ENCODE measurements at places on chromosomes 11 and 22. TPM values are rescaled to one million over a fixed set of nuclear protein-coding genes. Genes with fewer than 3 reads are reported as not detected.

Gene OR10D3
- not detected for total RNA-seq

GRCh38 chr11:12827929-12828812 is 153.9 kb downstream of the TEAD1 start:
- H3K4me3 ChIP-seq = peak overlapping the region; percentile 95
- peak; percentile 64 for DNase-seq
- peaks cover 4% of the 10 kb centered on the region for H3K27me3 ChIP-seq

GRCh38 chr11:23100726-23101125 is 240.5 kb upstream of the CCDC179 start:
- DNase-seq = no peak
- H3K36me3 ChIP-seq = no peaks in the 10 kb centered on the region
- no peak overlapping the region for H3K27ac ChIP-seq
- H3K4me3 ChIP-seq = no peak overlapping the region
- peaks cover 28% of the 10 kb centered on the region for H3K4me1 ChIP-seq

DNA sequence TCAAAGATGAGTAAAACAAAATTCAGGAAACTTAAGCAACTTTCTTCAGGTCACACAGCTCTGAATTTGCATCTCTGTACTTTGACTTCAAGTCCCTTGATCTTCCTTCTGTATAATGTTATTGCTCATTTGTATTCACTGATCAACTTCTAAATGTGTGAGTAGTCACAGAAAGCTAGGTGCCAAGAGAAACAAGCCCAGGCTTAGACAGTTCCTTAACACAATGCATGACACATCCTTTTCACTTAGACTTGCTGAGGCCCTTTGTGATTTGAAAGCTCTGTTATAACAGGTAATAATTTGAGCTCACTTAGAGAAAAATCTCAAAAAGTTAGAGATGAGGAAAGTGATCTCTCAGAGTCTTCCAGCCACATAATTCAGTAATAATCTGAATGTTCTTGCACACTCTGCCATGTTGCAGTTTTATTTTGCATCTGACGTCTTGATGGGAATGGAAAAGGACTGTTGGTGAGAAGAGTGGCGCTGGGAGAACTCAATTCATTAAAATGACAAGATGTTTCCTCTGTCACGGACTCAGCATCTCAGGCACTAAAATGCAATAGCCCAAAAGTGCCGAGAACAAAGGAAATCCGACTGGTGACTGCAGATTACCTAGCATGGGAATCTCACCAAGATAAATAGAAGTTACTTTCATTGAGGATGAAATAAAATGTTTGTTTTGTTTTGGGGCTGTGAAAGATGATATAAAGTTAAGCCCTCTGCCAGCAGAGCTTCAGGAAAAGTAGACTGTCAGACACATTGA is 665.3 kb downstream of the OPCML start:
- H3K4me3 ChIP-seq = no peak overlapping the region
- no peak overlapping the region for H3K27ac ChIP-seq
- H3K27me3 ChIP-seq = no peaks in the 10 kb centered on the region

Gene VSIG2
- not detected for total RNA-seq

- H3K27ac ChIP-seq = no peak overlapping the region
- H3K4me1 ChIP-seq = peaks cover 9% of the 10 kb centered on the region
- no peaks in the 10 kb centered on the region for H3K36me3 ChIP-seq
- no peak for DNase-seq
Measured at GRCh38 chr11:88206751-88207150, 31.5 kb upstream of the RAB38 start.

DNA sequence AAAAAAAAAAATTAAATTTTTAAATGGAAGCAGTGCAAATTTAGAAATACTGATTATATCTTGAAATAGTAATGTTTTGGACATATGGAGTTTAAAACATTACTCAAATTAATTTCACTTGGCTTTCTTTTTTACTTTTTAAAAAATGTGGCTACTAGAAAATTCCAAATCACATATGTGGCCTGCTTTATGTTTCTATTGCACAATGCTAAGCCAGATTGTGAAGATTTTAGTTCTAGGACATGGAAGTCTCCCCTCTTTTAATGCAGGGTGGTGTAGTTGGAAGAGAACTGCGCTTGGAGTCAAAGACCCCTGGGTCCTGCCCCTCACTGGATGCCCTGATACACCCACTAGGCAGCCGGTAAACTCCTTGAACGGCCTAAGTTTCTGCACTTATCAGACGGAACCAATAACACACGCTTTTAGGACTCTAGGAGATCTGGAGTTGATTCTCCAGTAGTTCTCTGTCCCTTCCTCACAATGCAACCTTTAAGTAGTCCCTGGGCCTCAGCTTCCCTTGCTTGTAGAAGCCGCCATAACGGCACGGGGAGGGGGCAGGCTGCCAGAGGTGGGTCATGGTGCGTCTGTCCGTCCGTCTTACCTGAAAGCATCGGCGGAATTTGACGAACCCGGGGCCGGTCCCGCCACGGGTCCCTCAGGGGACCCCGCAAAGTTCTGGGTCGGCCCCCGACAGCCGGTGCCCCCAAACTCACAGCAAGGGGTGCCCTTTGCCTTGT is 505 bp downstream of the FAM227A start:
- peak overlapping the region; percentile 94 for H3K4me3 ChIP-seq
- no peaks in the 10 kb centered on the region for H3K27me3 ChIP-seq
- H3K36me3 ChIP-seq = no peaks in the 10 kb centered on the region
- DNase-seq = no peak
- peaks cover 17% of the 10 kb centered on the region for H3K4me1 ChIP-seq
- H3K27ac ChIP-seq = peak overlapping the region; percentile 100

Gene RBFOX2
- total RNA-seq = 153 TPM

GRCh38 chr22:27986937-27987336 is 67.9 kb upstream of the PITPNB start:
- H3K4me3 ChIP-seq = no peak overlapping the region
- H3K27ac ChIP-seq = no peak overlapping the region
- H3K4me1 ChIP-seq = peaks cover 11% of the 10 kb centered on the region

GRCh38 chr11:87901341-87901740 is 273.9 kb downstream of the RAB38 start:
- H3K4me1 ChIP-seq = no peaks in the 10 kb centered on the region
- H3K36me3 ChIP-seq = no peaks in the 10 kb centered on the region
- no peak for DNase-seq
- no peak overlapping the region for H3K4me3 ChIP-seq

Gene KCNJ4
- not detected for total RNA-seq

Gene CYTH4
- not detected for total RNA-seq

DNA sequence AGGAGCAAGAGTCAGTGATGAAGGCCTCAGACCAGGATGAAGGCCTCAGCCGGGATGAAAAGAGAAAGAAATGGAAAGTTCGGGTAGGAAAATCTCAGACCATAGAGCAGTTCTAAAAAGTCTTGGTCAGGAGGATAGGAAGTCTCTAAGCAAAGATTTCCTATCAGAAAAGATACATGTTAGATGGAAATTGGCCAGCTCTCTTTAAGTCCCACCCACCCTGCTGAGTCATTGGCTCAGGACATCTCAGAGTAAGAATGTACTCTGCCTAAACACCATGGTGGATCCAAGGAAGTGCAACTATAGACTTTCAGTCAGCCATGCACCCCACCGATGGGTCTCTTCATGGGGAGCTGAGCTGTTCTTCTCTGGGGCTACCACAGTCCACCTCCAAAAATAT is 4.4 kb downstream of the OR8B3 start:
- no peak for DNase-seq
- H3K4me1 ChIP-seq = no peaks in the 10 kb centered on the region
- H3K4me3 ChIP-seq = no peak overlapping the region
- H3K27ac ChIP-seq = no peak overlapping the region
- H3K27me3 ChIP-seq = no peaks in the 10 kb centered on the region
- H3K36me3 ChIP-seq = no peaks in the 10 kb centered on the region

DNA sequence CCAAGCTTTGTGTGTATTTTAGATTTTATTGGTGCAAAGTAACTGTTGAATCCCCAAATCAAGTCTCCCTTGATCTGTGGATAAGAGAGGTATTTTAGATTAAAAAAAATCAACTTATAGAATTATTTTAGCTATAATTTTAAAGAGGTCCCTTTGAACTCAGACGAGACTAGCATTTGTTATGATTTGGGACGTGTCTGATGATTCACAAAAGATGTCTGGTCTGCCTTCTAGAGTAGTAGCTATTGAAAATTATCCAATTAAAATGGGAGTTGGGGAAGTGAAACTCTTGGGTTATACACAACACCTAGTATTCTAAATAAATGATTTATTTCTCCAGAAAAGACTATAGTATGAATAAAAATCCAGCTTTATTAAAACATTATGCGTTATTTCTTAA is 227.9 kb upstream of the GRIA4 start:
- H3K27ac ChIP-seq = no peak overlapping the region
- no peak for DNase-seq
- H3K4me3 ChIP-seq = no peak overlapping the region
- H3K27me3 ChIP-seq = no peaks in the 10 kb centered on the region
- H3K4me1 ChIP-seq = no peaks in the 10 kb centered on the region

GRCh38 chr11:125211191-125211947 is 46.8 kb downstream of the PKNOX2 start:
- H3K27ac ChIP-seq = no peak overlapping the region
- no peaks in the 10 kb centered on the region for H3K36me3 ChIP-seq
- no peaks in the 10 kb centered on the region for H3K4me1 ChIP-seq
- H3K4me3 ChIP-seq = no peak overlapping the region
- no peak for DNase-seq

GRCh38 chr11:22769081-22769480 is 60.5 kb downstream of the SVIP start:
- H3K4me1 ChIP-seq = no peaks in the 10 kb centered on the region
- H3K4me3 ChIP-seq = no peak overlapping the region
- no peaks in the 10 kb centered on the region for H3K36me3 ChIP-seq
- no peaks in the 10 kb centered on the region for H3K27me3 ChIP-seq
- H3K27ac ChIP-seq = no peak overlapping the region

DNA sequence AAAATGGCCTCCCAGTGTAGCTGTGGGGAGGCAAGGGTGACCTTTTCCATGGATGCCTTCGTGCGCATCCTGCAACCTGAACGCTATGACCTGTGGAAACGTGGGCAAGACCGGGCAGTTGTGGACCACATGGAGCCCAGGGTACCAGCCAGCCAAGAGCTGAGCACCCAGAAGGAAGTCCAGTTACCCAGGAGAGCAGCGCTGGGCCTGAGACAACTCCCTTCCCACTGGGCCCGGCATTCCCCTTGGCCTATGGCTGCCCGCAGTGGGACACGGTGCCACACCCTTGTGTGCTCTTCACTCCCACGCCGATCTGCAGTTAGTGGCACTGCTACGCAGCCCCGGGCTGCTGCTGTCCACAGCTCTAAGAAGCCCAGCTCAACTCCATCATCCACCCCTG is 24.8 kb downstream of the KDM4D start:
- no peak for DNase-seq
- H3K36me3 ChIP-seq = no peaks in the 10 kb centered on the region
- H3K27ac ChIP-seq = no peak overlapping the region
- H3K4me1 ChIP-seq = no peaks in the 10 kb centered on the region

Gene POU2F3
- not detected for total RNA-seq

DNA sequence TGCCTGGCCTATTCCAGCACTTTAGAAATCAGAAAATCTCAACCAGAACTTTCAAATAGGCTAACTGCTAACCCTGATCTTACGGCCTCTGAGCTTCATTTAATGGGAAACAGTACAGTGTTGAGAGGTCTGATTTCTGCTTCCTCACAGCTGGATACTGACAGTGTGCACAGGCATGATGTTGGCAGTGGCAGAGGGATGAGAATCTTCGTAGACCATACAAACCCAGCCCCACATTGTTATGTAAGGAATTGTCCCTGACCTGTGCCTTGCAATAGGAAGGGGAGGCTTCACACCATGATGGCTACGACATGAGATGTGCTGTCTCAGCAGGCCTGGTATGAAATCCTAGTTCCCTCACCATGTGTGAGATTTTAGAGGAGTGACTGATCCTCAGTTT is 49.0 kb downstream of the CD44 start:
- peaks cover 97% of the 10 kb centered on the region for H3K4me1 ChIP-seq
- H3K27me3 ChIP-seq = peaks cover 35% of the 10 kb centered on the region
- DNase-seq = no peak
- peaks cover 81% of the 10 kb centered on the region for H3K36me3 ChIP-seq
- H3K27ac ChIP-seq = peak overlapping the region; percentile 81
- no peak overlapping the region for H3K4me3 ChIP-seq

- H3K4me1 ChIP-seq = peaks cover 75% of the 10 kb centered on the region
- peak overlapping the region; percentile 60 for H3K4me3 ChIP-seq
- peak overlapping the region; percentile 88 for H3K27ac ChIP-seq
- DNase-seq = peak; percentile 88
- H3K36me3 ChIP-seq = peaks cover 9% of the 10 kb centered on the region
Measured at GRCh38 chr11:123543797-123544196, 110.6 kb downstream of the SCN3B start.

DNA sequence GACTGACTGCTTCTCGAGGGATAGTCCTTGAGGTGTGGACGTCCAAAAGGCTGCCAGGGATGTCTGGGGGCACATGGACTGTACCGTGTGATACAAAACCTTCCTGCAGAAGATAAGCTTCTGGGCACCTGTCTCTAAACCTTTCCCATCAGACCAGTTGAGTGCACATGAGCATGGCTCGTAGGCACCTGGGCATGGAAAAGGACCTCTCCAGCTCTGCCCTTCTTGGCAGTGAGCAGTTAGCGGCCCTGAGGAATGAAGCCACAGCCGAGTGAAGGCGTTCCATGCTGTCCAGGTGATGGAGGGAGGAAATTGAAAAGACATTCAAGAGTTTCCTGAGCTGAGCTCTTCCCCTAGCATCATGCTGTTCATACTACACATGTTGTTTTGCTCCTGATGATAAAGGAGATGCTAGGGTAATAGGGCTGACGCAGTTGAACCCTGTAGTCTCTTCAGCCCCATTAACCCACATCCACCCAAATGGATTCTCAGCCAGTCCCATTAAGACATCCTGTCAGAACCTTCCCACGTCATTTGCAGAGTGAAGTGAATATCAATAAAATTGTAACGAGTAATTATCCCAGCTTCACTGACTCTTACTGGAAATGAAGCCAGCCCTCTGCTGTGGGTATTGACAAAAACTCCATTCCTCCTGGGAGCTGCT is 138.6 kb downstream of the KIRREL3 start:
- H3K4me3 ChIP-seq = no peak overlapping the region
- no peak for DNase-seq
- H3K36me3 ChIP-seq = peaks cover 29% of the 10 kb centered on the region

Gene MRPL40
- total RNA-seq = 48.7 TPM

- no peaks in the 10 kb centered on the region for H3K36me3 ChIP-seq
- peaks cover 13% of the 10 kb centered on the region for H3K4me1 ChIP-seq
- DNase-seq = peak; percentile 57
- H3K27me3 ChIP-seq = peaks cover 2% of the 10 kb centered on the region
- H3K4me3 ChIP-seq = no peak overlapping the region
Measured at GRCh38 chr11:77542296-77542695, 47.5 kb upstream of the AQP11 start.

DNA sequence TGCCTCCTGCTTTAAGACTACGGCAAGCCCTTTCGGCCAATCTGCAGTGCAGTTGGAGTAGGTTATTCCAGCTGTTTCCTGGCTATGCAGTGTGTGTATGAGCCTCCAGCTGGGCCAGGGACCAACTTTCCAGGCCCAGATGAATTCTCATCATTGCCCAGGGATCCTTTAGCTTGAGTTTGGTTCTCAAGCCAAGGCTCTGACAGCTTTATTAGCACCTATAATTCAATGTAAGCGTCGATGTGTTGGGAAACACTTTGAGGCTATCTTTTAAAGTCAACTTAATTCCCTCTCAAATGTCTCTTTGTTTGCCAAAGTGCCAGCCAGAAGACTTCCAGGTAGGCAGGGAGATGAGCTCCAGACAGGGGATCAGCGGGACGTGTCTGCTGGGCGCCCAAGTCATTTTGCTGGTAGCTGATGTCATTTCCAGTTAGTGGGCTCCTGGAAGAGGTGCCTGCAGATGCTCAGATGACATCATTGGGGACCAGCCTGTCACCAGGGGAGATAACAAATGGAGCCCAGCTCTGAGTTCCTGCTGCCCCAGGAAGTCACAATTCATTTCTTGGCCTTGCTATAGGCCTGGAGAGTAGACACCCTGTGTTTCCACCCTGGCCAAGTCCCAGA is 520.4 kb downstream of the SOX6 start:
- no peak overlapping the region for H3K27ac ChIP-seq
- H3K4me3 ChIP-seq = no peak overlapping the region
- H3K27me3 ChIP-seq = peaks cover 2% of the 10 kb centered on the region
- no peak for DNase-seq
- H3K4me1 ChIP-seq = no peaks in the 10 kb centered on the region
- H3K36me3 ChIP-seq = peaks cover 4% of the 10 kb centered on the region

All from HFFc6 (cell line).